ENCODE measurements at places on chromosomes 1 and 21. TPM values are rescaled to one million over a fixed set of nuclear protein-coding genes. Genes with fewer than 3 reads are reported as not detected.

- no peak for DNase-seq
Observed at GRCh38 chr1:234684856-234685255, 74.9 kb upstream of the IRF2BP2 start.

GRCh38 chr1:37288900-37289299 lies 185.5 kb upstream of the ZC3H12A start:
- no peak for DNase-seq

DNA sequence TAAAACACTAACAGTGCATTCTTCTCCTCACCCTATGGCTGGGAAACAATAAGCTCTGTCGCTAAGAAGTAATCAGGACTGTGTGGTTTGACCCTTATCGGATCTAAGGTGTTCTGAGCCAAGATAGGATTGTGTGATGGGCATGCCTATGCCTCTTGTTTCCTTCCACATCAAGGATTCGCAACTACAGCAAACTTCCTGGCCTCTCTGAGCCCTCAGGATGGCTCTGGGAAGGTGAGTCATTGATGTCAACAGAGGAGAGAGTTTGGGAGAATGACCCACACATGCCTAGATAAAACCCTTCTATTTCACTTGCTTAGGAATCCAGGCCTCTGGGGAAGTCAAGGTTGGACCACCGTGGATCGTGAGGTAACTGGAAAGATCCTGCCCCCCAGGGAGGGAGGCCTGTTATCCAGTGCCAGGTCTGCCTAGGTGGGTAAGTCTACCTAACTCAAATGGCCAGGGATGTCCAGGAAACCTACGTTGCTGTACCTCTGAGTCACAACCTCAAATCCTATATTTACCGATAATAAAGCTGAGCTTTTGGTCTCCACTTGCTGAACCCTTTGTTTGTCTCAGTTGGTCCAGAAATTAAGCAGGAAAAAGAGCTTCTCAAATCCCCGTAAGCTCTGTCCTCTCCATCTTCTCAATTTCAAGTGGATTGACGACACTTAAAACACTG lies 27.4 kb downstream of the TIAM1 start:
- no peak for DNase-seq

DNA sequence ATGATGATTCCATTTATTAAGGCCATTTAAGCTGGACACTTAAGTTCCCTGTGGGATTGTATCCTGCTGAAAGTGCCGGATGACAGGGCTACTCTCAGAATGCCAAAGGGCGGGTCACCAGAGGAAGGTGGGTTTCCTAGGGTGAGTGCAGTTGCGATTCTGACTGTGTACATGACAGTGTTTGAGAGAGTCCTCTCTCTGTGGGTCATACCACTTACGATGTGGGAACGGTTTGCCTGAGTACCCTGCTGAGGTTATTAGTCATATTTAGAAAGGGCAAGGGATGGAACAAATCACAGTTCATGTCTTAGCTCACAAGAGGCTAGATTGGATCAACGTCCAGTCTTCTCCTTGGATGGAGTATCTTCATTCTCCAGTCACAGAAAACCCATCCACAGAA lies 461.9 kb downstream of the CAMTA1 start:
- DNase-seq: no peak

DNA sequence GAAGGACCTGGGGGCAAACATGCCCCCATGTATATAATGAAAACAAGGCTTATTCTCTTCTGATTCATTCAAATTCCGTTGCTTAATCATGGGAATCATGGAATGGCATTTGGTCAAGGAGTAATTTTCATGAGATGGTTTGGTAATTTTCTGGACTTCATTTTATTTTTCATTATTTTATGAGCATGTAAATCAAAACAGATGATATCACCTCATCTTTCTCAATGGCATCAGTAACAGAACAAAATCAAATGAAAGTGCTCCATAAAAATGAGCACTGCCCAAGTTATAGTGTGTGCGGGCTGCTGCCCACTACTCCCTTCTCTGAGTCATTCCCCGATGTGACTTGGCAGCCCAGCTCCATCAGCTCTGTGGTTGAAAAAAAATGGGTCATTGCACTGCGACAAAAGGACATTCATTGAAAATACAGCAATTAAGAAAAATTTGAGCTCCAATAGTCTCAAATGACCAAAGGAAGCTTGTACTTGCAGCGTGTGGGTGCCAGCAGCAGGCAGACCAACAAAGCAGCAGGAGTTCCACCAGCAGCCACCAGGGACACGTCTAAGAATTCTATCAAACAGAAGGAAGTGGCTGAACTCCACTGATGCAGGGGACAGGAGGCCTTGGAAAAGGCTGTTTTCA lies 84.3 kb upstream of the VAV3 start:
- no peak for DNase-seq

DNA sequence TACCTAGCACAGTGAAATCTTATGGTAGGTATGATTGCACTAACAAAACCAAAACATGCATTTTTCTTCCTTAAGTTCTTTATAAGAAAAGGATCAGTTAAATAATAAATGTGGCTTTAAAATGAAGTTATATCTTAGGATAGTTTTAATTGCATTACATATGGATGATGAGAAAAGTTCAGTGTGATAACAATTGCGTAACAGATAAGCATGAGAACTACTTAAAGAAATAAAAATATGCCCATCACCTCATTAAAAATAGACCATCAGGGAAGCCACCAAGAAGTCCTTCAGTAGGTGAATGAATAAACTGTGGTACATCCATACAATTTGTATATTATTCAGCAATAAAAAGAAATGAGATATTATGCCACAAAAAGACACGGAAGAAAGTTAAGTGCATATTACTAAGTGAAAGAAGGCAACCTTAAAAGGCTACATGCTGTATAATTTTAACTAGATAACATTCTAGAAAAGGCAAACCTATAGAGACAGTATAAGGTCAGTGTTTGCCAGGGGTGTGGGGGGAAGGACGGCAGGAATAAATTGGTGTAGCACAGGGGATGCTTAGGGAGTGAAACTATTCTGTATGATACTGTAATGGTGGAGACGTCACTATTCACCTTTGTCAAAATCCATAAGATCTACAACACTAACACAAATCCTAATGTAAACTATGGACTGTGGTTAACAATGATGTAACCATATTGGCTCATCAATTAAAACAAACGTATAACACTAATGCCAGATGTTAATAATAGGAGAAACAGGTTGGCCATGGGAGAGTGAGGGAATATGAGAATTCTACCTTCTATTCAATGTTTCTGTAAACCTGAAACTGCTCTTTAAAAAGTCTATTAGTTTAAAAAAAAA lies 42.9 kb downstream of the MPZL1 start:
- DNase-seq: no peak

GRCh38 chr1:223175633-223176032 lies 32.6 kb upstream of the TLR5 start:
- DNase-seq: no peak

DNA sequence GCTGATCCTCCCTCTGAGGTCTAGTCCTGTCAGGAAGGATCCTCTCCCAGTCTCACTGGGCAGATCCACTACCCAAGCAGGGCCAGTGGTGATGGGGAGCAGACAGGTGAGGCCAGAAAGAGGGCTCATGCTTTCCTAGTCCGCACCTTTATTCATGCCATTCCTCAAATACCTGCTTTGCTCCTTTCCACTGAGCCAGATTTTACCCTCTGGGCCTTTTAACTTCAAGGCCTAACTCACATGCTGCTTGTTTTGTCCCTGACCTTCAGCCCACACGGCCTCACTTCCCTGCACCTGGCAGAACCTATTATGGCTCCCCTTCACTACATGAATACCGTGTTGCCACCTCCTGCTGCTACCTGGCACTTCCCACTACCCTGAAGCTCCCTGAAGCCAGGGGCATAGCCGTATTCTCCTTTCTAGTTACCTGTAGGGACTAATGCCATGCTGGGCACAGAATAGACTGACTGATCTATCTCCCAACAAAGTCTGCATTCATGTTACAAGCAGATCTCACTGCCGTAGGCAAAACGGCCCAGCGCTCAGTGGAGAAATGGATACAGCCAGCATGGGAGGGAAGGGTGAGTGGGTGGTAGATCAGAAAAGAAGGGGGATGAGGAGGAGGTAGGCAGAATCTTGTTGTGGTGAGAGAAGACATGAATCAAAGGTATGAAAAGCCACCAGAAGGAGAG lies 36.1 kb upstream of the GOLT1A start:
- no peak for DNase-seq

- DNase-seq: no peak
Observed at GRCh38 chr1:83615370-83615769, 383.6 kb downstream of the TTLL7 start.

DNA sequence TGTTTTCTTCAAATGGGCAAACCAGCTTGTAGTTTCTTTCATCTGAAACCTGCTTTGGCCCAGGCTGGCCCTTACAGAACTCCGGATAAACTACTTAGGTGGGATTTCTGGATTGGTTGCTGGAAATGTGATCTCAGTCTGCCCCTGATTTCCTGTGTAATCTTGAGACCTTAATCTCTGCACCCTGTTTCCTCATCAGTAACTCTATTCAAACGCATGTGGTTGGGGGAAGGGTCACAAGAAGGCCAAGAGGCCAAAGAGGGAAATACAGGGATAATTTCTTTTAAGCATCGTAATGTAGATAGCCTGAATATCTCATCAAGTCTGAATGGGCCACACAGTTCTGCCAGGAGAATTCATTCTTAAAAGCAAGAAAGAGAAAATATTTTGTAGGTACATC lies 483.6 kb downstream of the LTN1 start:
- no peak for DNase-seq

GRCh38 chr1:152023221-152023620 lies 13.6 kb downstream of the S100A11 start:
- no peak for DNase-seq

DNA sequence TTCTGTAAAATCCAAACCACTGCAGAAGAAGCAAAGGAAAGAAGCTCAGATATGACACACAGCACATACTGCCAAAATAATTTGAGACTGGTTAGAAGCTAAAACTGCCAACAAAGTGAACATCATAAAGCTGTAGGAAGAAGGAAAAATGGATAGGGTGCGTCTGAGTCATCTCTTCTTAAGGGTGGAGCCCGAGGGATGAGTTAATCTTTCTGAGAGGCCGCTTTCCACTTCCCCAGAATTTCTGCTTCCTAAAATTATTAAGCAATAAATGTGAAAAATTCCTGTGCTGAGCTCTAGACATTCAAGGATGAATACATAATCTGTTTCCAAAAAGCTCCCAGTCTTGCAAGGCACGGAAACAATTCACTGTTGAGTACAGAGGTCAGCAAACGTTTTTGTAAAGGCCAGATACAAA lies 20.1 kb downstream of the PPT1 start:
- peak; percentile 36 for DNase-seq

- DNase-seq: no peak
Observed at GRCh38 chr1:176949033-176949662, 215.4 kb downstream of the ASTN1 start.

DNA sequence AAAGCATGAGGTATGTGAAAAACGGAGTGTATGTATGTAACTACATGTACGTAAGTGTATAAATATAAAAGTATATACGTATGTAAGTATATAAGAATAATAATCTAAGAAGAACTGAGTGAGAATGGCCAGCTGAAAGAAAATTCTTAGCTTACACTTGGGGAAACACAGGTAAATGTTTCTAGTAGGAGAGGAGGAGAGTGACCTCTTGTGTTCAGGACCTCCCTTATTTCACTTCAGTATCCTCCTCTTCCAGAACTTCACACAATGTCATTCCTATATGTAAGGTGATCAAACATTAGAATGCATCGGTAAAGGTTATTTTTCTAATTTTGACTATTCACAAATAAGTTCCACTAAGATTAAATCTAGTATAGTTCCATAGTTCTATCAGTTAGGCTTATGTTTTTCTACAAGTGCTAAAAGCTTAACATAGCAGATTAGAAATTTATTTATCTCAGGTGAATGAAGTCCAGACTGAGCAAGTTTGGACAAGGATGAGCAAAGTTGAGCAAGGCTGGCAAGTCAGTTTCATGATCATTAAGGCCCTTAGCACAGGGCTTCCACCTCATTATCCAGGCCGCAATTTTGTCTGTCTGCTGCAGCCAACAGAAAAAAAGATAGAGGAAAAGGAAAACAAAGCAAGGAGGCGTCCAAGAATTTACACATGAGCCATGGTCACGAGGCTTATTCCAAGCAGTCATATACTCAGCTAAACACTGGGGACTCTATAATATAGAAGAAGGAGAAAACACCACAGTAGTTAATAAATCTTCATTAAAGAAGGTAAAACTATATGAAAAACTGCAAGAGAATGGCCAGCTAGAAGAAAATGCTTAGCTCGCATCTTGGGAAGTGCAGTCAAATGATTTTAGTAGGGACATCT lies 7.1 kb upstream of the MROH9 start:
- no peak for DNase-seq

- DNase-seq: no peak
Observed at GRCh38 chr21:26099610-26100219, 70.9 kb downstream of the APP start.

GRCh38 chr1:66445492-66446181 lies 88.3 kb upstream of the SGIP1 start:
- no peak for DNase-seq

GRCh38 chr1:220877377-220878095 lies 1.7 kb upstream of the HLX start:
- DNase-seq: no peak

GRCh38 chr1:33908324-33908956 lies 44.6 kb downstream of the HMGB4 start:
- no peak for DNase-seq

DNA sequence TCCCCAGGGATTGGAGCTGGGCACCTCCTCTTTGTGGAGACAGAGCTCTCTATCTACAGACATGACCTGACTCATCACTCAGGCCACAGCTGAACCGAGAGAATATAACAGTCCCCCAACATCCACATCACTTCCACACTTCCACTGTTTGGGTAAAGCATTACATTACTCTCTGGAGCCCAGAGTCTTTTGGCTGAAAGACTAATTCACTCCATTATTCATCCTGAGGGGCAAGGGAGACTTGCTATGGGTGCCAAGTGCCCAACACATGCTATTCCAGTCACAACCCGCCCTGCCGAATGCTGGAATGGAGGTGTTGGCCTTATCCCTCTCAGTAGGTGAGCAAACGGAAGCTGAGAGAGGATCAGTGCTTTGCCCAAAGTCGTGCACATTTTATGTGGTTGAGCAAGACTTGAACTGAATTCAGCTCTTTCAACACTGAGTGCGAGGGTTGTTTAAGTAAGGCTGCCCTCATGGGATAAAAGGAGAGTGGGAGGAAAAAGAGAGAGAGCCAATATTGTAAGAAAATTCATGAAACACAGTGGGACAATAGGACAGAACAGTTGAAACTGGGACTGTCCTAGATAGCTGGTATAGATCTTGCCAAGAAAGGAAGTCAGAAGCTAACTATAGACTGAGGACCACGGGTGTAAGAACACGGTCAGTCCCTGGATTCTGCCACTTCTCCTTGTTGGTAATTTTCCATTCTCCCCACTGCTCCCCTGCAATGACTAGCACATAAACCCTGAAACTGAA lies 13.5 kb upstream of the CHI3L1 start:
- peak; percentile 45 for DNase-seq

- no peak for DNase-seq
Observed at GRCh38 chr1:218025454-218025853, 259.6 kb upstream of the RRP15 start.

BSND gene
- total RNA-seq: not detected

TMEM183A gene
- 52.8 TPM for total RNA-seq

GJA9 gene
- not detected for total RNA-seq

RGS4 gene
- 37.7 TPM for total RNA-seq

MAP3K21 gene
- 0.26 TPM for total RNA-seq

PTPN14 gene
- total RNA-seq: 13.2 TPM

CRYAA gene
- not detected for total RNA-seq

DTL gene
- 16.0 TPM for total RNA-seq

SAMSN1 gene
- 0.29 TPM for total RNA-seq

C1orf174 gene
- 6.4 TPM for total RNA-seq

ADCY10 gene
- 0.26 TPM for total RNA-seq

RORC gene
- 0.67 TPM for total RNA-seq

MFAP2 gene
- 70.3 TPM for total RNA-seq

GNPAT gene
- 41.6 TPM for total RNA-seq
